ENCODE measurements at places on chromosomes 5 and 9.

DNA sequence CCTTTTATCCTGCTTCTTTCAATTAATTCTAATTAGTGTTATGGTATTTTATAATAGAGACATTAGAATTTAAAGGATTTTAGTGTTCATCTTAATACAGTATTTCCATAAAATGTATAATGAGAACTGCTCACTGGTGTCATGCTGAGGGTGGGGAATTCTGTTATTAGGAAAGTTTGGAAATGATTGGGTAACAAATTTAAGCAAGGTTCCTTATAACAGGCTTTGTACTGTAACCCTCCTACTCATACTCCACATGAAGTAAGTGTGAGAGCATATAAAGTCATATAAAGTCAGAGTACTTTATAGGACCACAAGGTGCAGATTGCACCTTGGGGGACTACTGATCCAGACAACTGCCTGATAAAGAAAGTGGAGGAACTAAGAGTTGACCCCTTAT, 42.2 kb downstream of the SV2C start:
- no peak for DNase-seq

- no peak for DNase-seq
These were observed 49.1 kb upstream of the GRAMD2B start for GRCh38 chr5:126374109-126374416.

DNA sequence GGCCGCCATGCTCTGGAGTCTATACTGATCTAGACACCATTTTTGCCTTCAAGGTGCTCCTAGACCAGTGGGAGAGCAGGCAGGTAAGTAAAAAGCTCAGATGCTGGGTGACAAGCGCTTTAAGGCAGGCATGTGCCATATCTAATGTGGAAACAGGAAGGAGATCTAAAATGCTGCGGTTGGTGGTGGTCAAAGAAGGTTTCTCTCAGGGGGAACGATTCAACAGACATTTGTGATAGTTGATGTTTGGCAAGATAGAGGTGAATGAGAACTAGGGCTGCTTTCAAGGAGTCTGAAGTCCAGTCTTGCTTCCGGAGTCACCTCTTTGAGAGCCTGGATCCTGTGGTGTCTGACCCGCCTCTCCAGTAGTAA, 146.2 kb upstream of the KLF4 start:
- no peak for DNase-seq

DNA sequence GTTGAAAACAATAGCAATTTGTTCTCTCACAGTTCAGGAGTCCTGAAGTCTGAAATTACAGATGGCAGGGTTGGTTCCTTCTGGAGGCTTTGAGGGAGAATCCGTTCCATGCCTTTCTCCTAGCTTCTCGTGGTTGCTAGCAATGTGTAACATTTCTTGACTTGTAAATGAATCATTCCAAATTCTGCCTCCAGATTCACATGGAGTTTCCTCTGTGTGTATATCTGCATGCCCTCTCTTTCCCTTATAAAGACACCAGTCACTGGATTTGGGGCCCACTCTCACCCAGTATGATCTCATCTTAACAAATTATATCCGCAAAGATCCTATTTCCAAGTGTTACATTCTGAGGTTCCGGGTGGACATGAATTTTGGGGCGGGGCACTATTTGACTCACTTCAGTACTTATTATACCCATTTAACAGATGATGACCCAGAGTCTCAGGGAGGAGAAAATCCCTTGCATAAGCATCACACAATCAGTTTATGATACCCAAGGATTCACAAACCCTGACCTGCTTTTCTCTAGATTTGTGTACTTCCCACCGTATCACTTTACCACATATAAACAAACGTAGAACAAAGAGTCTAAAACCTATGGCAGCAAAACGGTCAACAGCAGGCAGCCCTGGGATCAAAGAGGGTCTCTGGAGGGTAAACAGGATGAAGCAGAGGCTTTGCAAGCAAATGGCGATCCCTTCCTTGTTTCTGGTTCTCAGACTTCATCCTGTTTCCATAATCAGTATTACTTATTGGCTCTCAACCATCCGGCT, 93.7 kb downstream of the C9orf152 start:
- DNase-seq: no peak

DNA sequence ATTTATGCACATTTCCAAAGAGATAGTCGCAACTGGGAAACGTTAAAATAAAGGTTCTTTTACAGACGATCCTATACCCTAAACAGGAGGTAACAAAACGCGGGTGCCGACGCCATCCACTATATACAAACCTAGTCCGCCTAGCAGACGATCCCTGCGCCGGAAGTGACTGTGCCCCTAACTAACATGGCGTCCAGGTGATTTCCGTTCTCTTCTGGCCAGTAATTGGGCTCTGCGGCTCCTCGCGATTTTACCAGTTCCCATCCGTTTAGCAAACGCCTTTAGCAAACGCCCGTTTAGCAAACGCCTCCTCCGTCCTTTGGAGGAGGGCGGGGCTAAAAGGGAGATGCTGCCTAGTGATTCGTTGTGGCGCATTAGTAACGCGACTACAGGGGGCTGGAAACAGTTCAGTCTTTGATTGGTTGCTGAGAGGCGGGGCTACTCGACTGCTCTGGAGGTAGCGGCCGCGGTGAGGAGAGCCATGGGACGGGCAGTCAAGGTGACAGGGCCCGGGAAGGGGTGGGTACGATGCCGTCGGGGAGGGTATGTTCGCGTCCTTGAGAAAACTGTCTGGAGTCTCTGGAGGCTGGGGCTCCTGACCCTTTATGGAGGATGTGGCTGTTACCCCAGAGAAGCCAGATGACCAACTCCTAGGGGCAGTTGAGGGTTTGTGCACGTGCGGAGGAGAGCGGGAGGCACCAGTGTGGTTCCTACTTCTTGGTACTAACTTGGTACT, at the start of gene LYRM7:
TSS of gene LYRM7 (plus strand) at position 405 of the 736 bp plus-strand sequence. CDS start at position 482, 77 bp downstream.
- peak; percentile 88 for DNase-seq

- no peak for DNase-seq
These were observed 4.3 kb upstream of the DDX41 start for GRCh38 chr5:177520916-177521513.

DNA sequence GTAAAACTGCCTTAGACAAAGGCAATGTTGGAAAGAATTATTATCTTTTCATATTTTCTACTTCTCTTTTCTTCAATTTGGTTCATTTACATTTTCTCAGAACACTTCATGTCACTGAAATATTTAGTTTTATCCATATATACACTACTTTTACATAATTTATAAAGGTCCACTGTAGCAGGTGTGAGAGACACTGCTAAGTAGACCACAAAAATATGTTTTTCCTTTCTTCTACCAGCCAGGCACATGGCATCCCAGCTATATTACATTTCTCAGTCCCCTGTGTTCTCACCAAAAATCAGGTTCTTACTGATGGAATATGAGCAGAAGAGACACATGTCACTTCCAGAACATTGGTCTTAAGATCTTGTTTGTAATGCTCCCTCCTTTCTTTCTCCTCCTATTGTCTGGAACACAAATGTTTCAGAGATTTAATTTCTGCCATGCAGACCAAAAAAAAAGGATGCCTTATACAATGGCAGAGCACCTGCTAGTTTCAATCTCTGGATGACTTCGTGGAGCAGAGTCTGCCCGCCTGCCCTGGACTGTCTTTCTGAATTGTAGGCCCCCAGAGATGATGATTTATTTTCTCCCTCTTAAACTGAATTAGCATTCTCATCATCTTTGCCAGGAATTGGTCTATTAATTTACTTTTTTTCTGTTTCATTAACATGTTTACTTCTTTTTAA, 125.4 kb upstream of the ACOT12 start:
- no peak for DNase-seq

GRCh38 chr5:5886812-5887486, 464.5 kb downstream of the ICE1 start:
- no peak for DNase-seq

DNA sequence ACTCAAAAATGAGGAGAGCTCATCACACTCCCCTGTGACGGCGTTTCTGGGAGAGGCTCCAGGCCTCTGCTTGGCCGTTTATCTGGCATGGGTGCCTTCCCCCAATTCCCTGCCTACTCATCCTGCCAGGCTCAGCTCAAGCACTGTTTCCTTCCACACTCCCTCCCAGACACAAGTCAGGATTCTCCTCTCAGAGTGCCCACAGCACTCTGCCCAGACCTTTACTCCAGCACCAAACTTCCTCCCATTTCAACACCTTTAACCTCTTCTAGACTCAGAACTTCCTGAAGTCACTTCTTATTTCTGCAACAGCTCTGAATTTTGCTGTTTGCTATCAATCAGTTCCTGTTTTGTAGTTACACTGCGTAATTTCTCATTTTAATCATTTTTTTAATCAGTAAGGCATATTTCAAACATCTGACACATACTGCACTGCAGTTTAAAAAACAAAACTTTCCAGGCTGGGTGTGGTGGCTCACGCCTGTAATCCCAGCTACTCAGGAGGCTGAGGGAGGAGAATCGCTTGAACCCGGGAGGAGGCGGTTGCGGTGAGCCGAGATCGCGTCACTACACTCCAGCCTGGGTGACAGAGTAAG, 16.0 kb downstream of the TRMO start:
- DNase-seq: no peak

DNA sequence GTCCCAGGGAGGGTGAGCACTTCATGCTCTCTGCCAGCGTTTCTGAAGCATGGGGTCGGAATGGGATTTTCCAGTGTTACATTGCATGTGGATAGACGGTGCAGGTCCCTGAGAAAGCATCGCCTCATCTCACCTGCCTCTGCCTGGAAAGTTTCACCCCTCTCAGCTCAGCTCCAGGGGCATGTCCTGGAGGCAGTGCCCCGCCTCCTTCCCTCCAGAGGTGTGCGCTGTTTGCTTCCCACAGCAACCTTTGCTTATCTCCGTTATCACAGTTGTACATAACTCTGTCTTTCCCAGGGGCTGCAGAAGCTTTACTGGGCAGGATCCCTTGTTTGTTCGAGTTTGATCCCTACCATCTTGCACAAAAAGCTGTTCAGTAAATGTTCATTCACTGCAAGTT, 10.7 kb upstream of the CREBRF start:
- DNase-seq: no peak

- no peak for DNase-seq
These were observed 25.9 kb upstream of the GABRP start for GRCh38 chr5:170757669-170758068.

DNA sequence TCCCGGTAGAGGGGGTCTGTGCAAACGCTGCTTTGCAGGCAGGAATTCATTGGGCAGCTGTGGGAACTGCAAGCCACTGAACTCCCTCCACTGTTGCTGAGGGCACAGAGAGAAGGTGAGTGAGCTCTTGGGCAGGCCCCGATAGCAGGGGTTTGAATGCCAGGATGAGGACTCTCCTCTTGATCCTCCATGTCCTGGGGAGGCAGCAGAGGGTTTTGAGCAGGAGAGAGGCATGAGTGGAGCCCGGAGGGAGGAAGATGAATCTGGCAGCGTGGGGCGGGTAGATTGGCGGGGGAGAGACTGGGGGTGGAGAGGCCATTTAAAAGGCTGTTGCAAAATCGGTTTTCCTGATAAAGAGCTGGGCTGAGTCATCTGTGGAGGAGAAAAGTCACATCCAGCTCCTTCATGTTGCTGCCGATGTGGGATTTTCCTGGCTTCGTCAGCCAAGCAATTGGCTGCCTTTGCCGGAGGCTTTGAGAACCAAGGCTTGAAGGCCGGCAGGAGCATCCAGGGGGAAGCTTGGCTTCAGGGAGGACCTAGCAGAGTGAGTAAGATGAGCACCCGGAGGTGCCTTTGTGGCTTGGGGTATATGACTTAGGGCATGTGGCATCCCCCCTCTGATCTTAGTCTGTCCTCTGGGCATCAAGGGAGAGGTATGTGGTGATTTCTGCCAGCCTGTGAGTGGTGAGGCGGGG, at the start of gene SYNPO:
TSS of gene SYNPO (plus strand) at position 350 of the 695 bp plus-strand sequence. CDS start 7,616 bp downstream, outside the sequence.
- DNase-seq: no peak

DNA sequence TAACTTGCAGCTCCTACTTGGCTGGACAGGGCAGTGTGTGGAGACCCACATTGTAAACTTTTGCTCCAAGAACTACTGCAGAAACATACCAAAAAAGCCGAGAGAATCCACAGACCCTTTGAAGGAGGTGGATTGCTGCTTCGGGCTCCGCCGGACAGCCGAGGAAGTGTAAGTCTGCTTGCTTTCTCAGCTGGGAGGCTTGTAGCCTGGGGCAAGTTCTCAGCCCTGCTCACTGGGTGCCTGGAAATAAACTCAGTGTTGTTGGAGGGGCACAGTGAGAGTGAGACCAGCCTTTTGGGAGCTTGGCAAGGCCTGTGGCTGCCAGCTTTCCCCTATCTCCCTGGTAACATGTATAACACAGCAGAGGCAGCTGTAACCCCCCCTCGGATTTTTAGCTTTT, 215.6 kb downstream of the SYK start:
- no peak for DNase-seq

DNA sequence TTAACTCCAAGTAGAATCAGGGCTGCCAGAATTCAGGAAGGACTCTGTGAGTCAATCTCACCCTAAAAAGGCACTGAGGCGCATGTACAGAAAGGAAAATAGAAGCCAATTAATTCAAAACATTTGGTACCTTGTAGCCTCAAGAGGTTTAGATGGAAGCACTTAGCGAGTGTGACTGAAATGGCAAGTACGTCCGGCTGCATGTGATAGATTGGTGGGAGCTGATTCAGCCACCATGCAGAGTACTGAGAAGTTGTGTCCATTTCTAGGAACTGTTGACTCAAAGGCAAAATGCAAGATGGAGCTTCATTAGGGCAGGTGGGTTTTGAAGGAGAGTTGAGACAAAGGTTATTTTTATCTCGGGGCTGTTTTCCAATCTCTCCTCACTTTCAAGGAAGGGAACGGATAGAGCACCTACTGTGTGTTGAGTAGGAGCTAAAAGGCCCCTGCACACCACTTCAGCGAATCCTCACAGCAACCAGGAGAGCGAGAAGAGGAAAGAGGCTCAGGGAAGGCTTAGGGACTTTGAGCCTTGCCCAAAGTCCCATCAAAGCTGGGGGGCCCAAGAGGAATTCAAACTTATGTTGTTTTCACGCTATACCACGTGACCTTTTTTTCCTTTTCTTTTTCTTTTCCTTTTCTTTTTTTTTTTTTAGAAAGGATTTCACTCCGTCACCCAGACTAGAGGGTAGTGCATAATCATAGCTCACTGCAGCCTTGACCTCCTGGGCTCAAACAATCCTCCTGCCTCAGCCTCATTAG, 34.6 kb upstream of the CPEB4 start:
- no peak for DNase-seq

DNA sequence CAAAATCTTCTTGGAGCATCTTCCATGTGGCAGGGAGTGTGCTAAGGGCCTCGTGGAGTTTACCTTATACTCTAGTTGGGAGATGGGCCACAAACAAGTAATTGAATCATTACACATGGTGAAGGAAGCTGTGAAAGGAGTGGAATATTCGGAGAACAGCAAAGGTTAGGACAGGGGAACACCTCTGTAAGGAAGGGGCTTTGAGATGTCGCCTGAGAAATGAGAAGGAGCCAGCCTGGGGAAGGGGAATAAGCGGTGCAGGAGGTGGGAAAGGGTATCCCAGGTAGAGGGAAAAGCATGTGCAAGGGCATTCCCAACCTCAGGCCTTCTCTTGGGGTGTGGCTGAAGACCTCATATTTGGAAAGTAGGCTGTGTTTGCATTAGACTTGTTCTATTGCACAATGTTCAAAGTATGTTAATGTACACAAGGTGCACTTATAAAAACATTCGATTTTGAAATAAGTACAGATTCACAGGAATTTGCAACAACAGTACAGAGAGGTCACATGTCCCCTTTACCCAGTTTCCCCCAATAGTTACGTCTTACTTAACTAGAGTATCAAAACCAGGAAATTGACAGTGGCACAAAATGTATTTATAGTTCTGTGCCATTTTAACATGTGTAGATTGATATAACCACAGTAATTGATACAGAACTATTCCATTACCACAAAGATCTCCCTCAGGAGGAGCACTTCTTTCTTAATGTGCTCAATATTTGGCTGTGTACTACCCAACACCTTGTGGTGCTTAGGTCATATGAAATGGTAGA, 2.4 kb upstream of the STOM start:
- no peak for DNase-seq

Data from substantia nigra (tissue), 51 donors.